ENCODE measurements at places on chromosomes 1 and 21. TPM values are rescaled to one million over a fixed set of nuclear protein-coding genes. Genes with fewer than 3 reads are reported as not detected.

GRCh38 chr21:34055615-34056014 is 17.8 kb upstream of the MRPS6 start:
- no peak overlapping the region for H3K4me3 ChIP-seq
- no peaks in the 10 kb centered on the region for H3K36me3 ChIP-seq
- no peak for DNase-seq
- H3K27me3 ChIP-seq, result no peaks in the 10 kb centered on the region
- H3K27ac ChIP-seq, result no peak overlapping the region

The LIN28A gene
- total RNA-seq, result not detected

GRCh38 chr1:176462674-176463378 is at the start of gene PAPPA2:
Gene PAPPA2 (plus strand): TSS chr1:176463175. CDS start chr1:176556323, 93,148 bp downstream.
- no peak within 1 kb of the TSS for H3K4me3 ChIP-seq
- H3K27me3 ChIP-seq, result no peaks in the 10 kb centered on the region
- H3K36me3 ChIP-seq, result no peaks in the 10 kb centered on the region
- no peak for DNase-seq
- H3K4me1 ChIP-seq, result no peaks in the 10 kb centered on the region

The DHDDS gene
- total RNA-seq, result 52.4 TPM

DNA sequence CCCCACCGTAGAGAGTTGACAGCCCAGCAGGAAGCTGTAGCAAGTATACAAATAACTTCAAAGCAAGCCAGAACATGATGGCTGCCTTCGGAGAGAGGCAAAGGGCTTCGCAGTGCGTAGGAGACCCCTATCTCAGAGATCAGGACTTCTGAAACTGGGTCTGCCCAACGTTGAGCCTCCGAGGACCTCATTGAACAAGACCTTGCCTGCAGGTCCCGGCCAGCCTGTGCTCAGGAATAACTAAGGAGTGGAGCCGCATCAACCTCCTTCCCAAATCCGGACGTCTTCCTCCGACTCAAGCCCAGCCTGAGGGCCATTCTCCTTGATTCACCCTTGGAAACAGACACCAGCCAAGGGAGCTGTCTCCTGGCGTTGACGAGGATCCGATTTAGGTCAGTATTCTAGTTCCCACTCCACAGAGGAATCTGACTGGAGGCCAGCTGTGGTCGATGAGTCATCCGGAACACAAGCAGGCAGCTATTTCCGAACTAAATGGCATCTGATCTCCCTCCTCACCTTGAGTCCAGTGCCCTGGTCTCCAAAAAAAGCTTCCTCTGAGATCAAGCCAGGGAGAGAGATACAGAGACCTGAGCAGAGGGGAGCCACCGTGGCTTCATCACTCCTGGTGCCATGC is 166.5 kb upstream of the COA6 start:
- H3K27ac ChIP-seq, result no peak overlapping the region
- H3K4me3 ChIP-seq, result no peak overlapping the region
- H3K27me3 ChIP-seq, result no peaks in the 10 kb centered on the region
- no peak for DNase-seq
- H3K4me1 ChIP-seq, result no peaks in the 10 kb centered on the region
- no peaks in the 10 kb centered on the region for H3K36me3 ChIP-seq

- no peaks in the 10 kb centered on the region for H3K27me3 ChIP-seq
- no peaks in the 10 kb centered on the region for H3K36me3 ChIP-seq
- DNase-seq, result no peak
- peak overlapping the region; percentile 87 for H3K27ac ChIP-seq
- peaks cover 17% of the 10 kb centered on the region for H3K4me1 ChIP-seq
- peak overlapping the region; percentile 90 for H3K4me3 ChIP-seq
Observed at GRCh38 chr1:7770669-7770996, 463 bp upstream of the VAMP3 start.

The RNU1-3 gene
- total RNA-seq, result under 0.01 TPM

DNA sequence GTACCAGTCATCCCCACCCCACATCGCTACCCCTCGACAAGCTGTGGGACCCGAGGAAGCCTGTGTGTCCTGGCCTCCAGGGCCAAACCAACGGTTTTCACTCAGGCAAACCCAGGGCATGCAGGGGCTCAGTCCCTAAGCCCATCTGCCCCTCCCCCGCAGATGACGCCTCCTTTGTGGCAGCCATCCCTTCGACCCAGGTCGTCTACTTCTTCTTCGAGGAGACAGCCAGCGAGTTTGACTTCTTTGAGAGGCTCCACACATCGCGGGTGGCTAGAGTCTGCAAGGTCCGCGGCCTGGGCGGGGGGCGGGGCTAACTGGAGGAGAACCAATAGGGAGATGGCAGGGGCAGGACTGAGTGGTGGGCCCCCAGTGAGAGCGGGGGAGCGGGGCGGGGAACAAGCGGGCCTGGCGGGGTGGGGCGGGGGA is 7.4 kb downstream of the SEMA4A start:
- peak; percentile 78 for DNase-seq
- peaks cover 8% of the 10 kb centered on the region for H3K4me1 ChIP-seq
- no peak overlapping the region for H3K4me3 ChIP-seq
- H3K27me3 ChIP-seq, result no peaks in the 10 kb centered on the region

DNA sequence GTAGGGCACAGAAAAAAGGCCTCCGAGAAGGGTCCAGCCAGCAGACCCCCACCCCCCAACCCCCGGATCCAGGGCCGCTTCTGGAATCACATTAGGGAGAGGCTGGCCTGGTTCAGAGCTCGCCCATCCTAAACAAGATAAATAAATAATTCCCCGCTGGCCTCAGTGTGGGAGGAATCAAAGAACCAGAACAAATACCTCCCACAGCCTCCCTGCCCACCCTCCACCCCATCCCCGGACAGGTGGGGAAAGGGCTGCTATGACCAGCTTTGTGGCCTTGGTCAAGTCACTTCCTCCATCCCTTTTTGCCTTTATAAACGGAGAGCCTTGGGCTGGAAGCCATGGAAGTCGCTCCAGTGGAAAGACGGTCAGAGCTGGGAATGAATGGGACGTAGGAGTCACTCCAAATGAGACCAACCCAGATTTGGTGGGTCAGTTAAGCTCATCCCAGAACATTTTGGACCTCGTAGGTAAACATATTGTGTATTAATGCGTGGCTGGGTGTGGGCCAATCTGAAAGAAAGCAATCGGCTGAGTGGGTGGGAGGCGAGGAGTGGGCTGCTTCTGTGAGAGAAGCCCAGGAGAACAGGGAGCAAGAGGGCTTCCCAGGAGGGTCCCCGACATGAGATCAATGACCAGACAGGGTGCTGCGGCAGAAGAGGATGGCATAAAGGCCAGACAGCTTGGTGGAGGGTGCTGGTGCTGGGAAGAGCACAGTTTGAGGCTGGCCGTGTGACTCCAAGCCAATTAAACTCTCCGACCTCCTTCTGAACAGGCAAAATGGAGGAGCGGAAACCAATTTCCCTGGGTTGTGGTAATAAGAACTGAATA is 63.3 kb downstream of the MEF2D start:
- H3K4me3 ChIP-seq, result no peak overlapping the region
- no peak overlapping the region for H3K27ac ChIP-seq
- peaks cover 16% of the 10 kb centered on the region for H3K4me1 ChIP-seq
- peaks cover 7% of the 10 kb centered on the region for H3K27me3 ChIP-seq
- no peak for DNase-seq

DNA sequence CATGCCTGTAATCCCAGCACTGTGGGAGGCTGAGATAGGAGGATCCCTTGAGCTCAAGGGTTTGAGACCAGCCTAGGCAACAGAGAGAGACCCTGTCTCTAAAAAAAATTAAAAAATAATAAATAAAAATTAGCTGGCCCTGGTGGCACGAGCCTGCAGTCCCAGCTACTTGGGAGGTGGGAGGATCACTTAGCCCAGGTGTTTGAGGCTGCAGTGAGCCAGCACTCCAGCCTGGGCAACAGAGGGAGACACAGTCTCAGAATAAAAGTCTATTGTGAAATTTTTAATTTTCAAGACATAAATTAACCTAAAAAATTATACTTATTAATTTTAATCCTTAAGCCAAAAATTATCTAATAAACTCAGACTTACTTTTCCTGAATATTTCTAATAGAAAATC is 131.2 kb upstream of the ZNHIT6 start:
- no peaks in the 10 kb centered on the region for H3K27me3 ChIP-seq
- no peaks in the 10 kb centered on the region for H3K4me1 ChIP-seq
- DNase-seq, result no peak
- H3K27ac ChIP-seq, result no peak overlapping the region
- no peaks in the 10 kb centered on the region for H3K36me3 ChIP-seq

The MPL gene
- total RNA-seq, result not detected

DNA sequence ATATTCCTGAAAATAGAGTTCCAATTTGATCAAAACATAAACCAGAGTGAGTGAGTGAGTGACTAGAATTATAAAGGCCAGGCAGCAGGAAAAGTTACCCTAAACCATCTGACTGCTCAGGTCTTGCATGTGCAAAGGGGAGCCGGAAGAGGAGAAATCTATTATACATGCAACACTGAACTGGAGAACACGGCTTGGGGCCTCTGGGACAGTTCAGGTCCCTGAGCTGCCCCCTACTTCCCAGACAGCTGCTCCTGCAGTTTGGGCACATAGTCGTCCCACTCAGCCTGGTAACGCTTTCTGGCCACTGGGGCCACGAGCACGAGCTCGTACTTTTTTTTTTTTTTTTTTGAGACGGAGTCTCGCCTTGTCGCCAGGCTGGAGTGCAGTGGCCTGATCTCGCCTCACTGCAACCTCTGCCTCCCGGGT is 40.1 kb downstream of the PTPRC start:
- no peak overlapping the region for H3K4me3 ChIP-seq
- no peaks in the 10 kb centered on the region for H3K27me3 ChIP-seq
- H3K27ac ChIP-seq, result no peak overlapping the region

The PPM1J gene
- total RNA-seq, result 2.3 TPM

The RXFP4 gene
- not detected for total RNA-seq

The NECTIN4 gene
- total RNA-seq, result 4.2 TPM

The CFAP57 gene
- total RNA-seq, result 1.3 TPM

GRCh38 chr1:161709373-161709772 is 2.3 kb downstream of the FCRLA start:
- DNase-seq, result no peak
- no peak overlapping the region for H3K27ac ChIP-seq
- H3K4me3 ChIP-seq, result no peak overlapping the region
- H3K36me3 ChIP-seq, result no peaks in the 10 kb centered on the region

The SEMA6C gene
- 5.3 TPM for total RNA-seq

GRCh38 chr1:15343729-15344128 is 66.0 kb upstream of the EFHD2 start:
- DNase-seq, result peak; percentile 78
- H3K36me3 ChIP-seq, result no peaks in the 10 kb centered on the region
- no peak overlapping the region for H3K27ac ChIP-seq
- H3K27me3 ChIP-seq, result no peaks in the 10 kb centered on the region
- peaks cover 20% of the 10 kb centered on the region for H3K4me1 ChIP-seq
- no peak overlapping the region for H3K4me3 ChIP-seq

The ETV3L gene
- total RNA-seq, result not detected

GRCh38 chr1:944341-945325 is 14.4 kb downstream of the NOC2L start:
- H3K36me3 ChIP-seq, result peaks cover 16% of the 10 kb centered on the region
- H3K4me3 ChIP-seq, result no peak overlapping the region
- DNase-seq, result peak; percentile 34
- no peak overlapping the region for H3K27ac ChIP-seq

- no peaks in the 10 kb centered on the region for H3K4me1 ChIP-seq
- H3K27me3 ChIP-seq, result no peaks in the 10 kb centered on the region
- H3K36me3 ChIP-seq, result no peaks in the 10 kb centered on the region
- no peak for DNase-seq
Observed at GRCh38 chr1:91583326-91583755, 82.7 kb downstream of the CDC7 start.

The ARHGAP30 gene
- 4.9 TPM for total RNA-seq

The CELA2A gene
- total RNA-seq, result 21,046 TPM

DNA sequence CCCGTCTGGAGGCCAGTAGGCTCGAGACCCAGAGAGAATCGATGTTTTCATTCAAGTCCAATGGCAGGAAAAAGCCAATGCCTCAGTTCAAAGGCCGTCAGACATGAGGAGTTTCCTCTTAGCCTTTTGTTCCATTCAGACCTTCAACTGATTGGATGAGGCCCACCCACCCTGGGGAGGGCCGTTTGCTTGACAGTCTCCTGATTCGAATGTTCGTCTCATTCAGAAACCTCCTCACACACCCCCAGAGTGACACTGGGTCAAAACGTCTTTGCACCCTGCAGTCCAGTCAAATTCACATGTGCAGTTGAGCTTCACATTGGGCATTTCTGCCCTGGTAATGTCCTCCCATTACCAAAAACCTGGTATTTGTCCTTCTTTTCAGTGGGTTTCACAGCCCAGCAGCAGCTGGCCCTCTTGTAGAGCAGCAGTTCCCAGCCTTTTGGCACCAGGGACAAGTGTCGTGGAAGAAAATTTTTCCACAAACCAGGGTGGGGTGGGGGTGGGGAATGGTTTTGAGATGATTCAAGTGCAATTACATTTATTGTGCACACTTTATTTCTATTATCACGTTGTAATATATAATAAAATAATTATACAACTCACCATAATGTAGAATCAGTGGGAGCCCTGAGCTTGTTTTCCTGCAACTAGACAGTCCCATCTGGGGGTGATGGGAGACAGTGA is 40.1 kb downstream of the RSPH1 start:
- H3K4me3 ChIP-seq, result no peak overlapping the region
- H3K4me1 ChIP-seq, result peaks cover 17% of the 10 kb centered on the region

GRCh38 chr1:12174924-12175810 is 8.4 kb downstream of the TNFRSF1B start:
- peaks cover 12% of the 10 kb centered on the region for H3K4me1 ChIP-seq
- DNase-seq, result peak; percentile 39
- no peaks in the 10 kb centered on the region for H3K36me3 ChIP-seq
- H3K4me3 ChIP-seq, result no peak overlapping the region
- H3K27ac ChIP-seq, result peak overlapping the region; percentile 67

DNA sequence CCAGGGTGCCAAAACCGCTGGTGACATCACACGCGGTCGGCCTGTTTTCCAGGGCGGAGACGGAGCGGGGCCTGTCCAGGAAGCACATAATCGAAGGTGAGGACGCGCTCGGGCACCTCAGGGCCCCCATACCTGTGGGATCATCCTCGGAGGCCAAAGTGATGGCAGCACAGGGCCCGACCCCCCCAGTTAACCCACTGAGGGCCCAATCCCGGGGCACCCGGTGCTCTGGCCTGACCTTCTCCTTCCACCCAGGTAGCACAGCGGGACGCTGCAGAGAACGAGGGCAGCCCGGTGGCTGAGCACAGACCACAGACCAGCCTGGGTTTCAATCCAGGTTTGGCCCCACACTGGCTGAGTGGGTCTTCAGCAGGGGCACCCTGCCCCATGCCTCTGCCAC is 43.3 kb downstream of the KCNAB2 start:
- DNase-seq, result no peak
- H3K4me3 ChIP-seq, result no peak overlapping the region
- no peaks in the 10 kb centered on the region for H3K27me3 ChIP-seq
- H3K27ac ChIP-seq, result no peak overlapping the region
- H3K36me3 ChIP-seq, result no peaks in the 10 kb centered on the region

- DNase-seq, result no peak
- H3K4me1 ChIP-seq, result peaks cover 21% of the 10 kb centered on the region
- H3K4me3 ChIP-seq, result no peak overlapping the region
- no peaks in the 10 kb centered on the region for H3K27me3 ChIP-seq
- no peak overlapping the region for H3K27ac ChIP-seq
Observed at GRCh38 chr1:234476172-234476571, 2.8 kb downstream of the TARBP1 start.

The LIPI gene
- total RNA-seq, result not detected

Measured in body of pancreas (tissue), 4 donors.